ENCODE measurements at places on chromosomes 12 and 14.

DNA sequence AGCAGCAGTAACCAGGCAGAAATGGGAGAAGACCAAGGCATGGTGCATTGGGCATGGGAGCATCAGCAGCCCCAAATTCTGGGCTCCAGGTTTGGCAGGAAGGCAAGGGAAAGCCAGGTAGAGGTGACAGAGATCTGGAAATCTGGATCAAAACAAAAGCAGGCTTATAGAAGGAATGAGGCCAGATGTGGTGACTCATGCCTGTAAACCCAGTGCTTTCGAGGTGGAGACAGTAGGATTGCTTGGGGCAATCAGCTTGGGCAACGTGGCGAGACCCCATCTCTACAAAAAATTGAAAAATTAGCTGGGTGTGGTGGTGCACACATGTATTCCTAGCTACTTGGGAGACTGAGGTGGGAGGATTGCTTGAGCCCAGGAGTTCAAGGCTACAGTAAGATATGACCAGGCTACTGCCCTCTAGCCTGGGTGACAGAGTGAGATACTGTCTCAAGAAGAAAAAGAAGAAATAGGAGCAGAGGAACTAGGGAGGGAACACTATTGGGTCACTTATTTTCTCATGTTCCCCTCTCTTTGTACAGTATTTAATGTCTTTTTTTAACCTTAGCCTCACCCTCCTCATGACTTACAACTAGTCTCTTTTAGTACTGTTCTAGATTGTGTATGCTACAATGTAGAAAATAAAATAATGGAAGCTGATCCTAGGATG lies 25.1 kb downstream of the SLC4A8 start:
- no peak overlapping the region for H3K4me3 ChIP-seq
- DNase-seq, result no peak
- peak overlapping the region; percentile 19 for H3K27ac ChIP-seq
- H3K4me1 ChIP-seq, result no peaks in the 10 kb centered on the region

DNA sequence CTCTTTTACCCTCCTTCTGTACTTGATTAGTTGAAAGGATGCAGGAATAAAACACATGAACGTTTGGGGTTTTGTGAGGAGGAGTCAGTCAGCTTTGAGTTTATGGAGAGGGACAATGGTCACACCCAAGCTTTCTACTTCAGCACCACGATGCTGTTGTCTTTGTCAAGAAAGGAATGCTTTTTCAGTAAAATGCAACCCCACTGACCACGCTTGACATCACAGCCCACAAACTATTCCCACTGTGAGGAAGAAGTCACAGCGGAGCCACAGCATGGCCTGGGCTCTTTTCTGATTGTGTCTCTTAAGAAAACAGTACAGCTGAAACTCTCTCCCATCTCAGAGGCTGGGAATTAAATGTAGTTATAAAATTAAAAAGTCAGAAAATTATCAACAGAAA lies 135.2 kb downstream of the APAF1 start:
- H3K4me1 ChIP-seq, result no peaks in the 10 kb centered on the region
- H3K27ac ChIP-seq, result no peak overlapping the region
- H3K36me3 ChIP-seq, result no peaks in the 10 kb centered on the region
- no peaks in the 10 kb centered on the region for H3K27me3 ChIP-seq
- H3K4me3 ChIP-seq, result no peak overlapping the region
- no peak for DNase-seq

- peaks cover 31% of the 10 kb centered on the region for H3K4me1 ChIP-seq
- DNase-seq, result no peak
- H3K4me3 ChIP-seq, result no peak overlapping the region
- H3K27me3 ChIP-seq, result no peaks in the 10 kb centered on the region
These were observed 151.8 kb downstream of the FOXN3 start for GRCh38 chr14:89265234-89265633.

- H3K4me3 ChIP-seq, result no peak overlapping the region
- H3K27ac ChIP-seq, result no peak overlapping the region
- H3K4me1 ChIP-seq, result no peaks in the 10 kb centered on the region
These were observed 73.8 kb upstream of the RFX4 start for GRCh38 chr12:106508966-106509365.

GRCh38 chr12:131209082-131210070 lies 255.7 kb downstream of the ADGRD1 start:
- H3K27ac ChIP-seq, result no peak overlapping the region
- H3K27me3 ChIP-seq, result no peaks in the 10 kb centered on the region
- no peak for DNase-seq
- no peaks in the 10 kb centered on the region for H3K4me1 ChIP-seq

GRCh38 chr14:87002776-87003175 lies 990.2 kb downstream of the GALC start:
- no peak overlapping the region for H3K4me3 ChIP-seq
- H3K36me3 ChIP-seq, result no peaks in the 10 kb centered on the region
- no peak for DNase-seq
- H3K4me1 ChIP-seq, result no peaks in the 10 kb centered on the region
- H3K27ac ChIP-seq, result no peak overlapping the region

DNA sequence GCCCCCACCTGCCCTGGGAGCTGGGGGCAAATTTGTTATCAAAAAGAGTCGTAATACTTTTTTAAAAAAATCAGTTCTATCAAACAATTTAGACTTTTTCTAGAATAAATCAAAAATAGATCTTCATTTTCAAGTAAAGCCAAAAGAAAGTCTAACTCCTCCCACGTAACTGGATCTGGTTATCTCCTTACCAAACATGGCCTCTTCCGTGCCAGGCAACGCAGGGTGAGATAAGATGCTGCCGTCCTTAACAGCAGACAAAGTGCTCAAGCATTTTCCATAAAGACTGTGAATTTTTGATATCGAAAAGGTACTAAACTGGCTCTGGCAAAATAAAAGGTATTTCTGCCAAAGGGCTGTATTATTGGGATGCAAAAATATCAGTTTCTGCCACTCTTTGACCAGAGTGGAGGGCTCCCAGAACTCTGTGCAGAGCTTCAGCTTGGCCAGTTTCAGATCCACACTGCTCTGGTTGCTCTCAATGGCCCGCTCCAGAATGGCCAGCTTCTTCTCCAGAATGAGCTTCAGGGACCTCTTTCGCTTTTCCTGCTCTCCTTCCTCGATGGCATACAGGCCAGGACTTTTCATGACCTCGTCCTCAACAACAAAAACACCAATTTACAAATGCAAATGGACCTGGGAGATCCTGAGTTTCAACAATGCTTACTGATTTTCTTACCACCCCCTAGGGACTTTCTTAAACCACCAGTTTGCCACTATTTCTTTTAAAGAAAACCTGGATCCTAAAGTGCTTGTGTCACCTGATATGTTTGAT lies 29.0 kb downstream of the NRDE2 start:
- peak overlapping the region; percentile 30 for H3K27ac ChIP-seq
- peaks cover 7% of the 10 kb centered on the region for H3K4me1 ChIP-seq
- no peaks in the 10 kb centered on the region for H3K36me3 ChIP-seq

DNA sequence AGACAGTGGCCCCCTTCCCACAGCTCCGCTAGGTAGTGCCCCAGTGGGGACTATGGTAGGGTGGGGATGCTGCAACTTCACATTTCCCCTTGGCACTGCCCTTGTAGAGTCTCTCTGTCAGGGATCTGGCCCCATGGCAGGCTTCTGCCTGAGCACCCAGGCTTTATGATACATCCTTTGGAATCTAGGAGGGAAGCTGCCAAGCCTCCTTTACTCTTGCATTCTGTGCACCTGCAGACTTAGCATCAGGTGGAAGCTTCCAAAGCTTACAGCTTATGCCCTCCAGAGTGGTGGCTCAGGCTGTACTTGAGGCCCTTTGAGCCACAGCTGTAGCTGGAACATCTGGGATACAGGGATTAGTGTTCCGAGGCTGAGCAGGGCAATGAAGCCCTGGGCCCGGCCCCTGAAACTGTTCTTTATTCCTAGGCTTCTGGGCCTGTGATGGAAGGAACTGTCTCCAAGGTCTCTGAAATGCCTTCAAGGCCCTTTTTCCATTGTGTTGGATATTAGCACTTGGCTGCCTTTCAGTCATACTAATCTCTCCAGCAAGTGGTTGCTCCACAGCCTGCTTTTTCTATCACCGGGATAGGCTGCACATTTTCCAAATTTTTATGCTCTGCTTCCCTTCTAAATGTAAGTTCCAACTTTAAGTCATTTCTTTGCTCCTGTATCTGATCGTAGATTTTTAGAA lies 22.2 kb upstream of the OR6J1 start:
- H3K27ac ChIP-seq, result no peak overlapping the region
- no peak for DNase-seq
- no peak overlapping the region for H3K4me3 ChIP-seq
- no peaks in the 10 kb centered on the region for H3K27me3 ChIP-seq
- no peaks in the 10 kb centered on the region for H3K36me3 ChIP-seq
- no peaks in the 10 kb centered on the region for H3K4me1 ChIP-seq

GRCh38 chr14:56759633-56760032 lies 50.6 kb downstream of the OTX2 start:
- no peak overlapping the region for H3K4me3 ChIP-seq
- no peaks in the 10 kb centered on the region for H3K4me1 ChIP-seq
- H3K36me3 ChIP-seq, result no peaks in the 10 kb centered on the region
- DNase-seq, result no peak

- H3K4me1 ChIP-seq, result no peaks in the 10 kb centered on the region
- no peak overlapping the region for H3K27ac ChIP-seq
- no peaks in the 10 kb centered on the region for H3K36me3 ChIP-seq
- no peak for DNase-seq
- H3K27me3 ChIP-seq, result no peaks in the 10 kb centered on the region
These were observed 53.7 kb downstream of the EFCAB11 start for GRCh38 chr14:89900802-89901201.

DNA sequence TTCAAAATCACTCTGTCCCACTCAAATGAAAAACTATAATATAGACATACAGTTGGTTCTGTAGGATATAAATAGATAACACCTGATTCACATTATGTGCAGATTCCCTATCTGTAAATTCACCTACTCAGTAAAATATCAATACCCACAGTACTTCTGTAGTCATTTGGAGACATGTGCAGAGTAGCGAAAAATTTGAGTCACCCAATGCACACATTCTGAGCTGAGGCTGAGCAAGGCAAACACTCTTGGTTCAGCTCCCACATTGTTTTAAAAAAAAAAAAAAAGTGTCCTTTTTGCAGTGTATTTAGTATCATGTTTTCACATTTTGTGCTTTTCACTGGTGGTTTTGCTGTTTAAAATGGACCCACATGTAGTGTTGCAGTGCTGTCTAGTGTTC lies 27.3 kb upstream of the BBS10 start:
- no peaks in the 10 kb centered on the region for H3K27me3 ChIP-seq
- H3K36me3 ChIP-seq, result no peaks in the 10 kb centered on the region
- no peak overlapping the region for H3K27ac ChIP-seq

GRCh38 chr12:43277651-43278540 lies 274.1 kb downstream of the ADAMTS20 start:
- DNase-seq, result no peak
- no peaks in the 10 kb centered on the region for H3K4me1 ChIP-seq
- no peaks in the 10 kb centered on the region for H3K36me3 ChIP-seq
- H3K4me3 ChIP-seq, result no peak overlapping the region

- no peak overlapping the region for H3K4me3 ChIP-seq
- no peaks in the 10 kb centered on the region for H3K36me3 ChIP-seq
- no peak overlapping the region for H3K27ac ChIP-seq
- DNase-seq, result no peak
These were observed 11.7 kb downstream of the PTHLH start for GRCh38 chr12:27960821-27961220.

DNA sequence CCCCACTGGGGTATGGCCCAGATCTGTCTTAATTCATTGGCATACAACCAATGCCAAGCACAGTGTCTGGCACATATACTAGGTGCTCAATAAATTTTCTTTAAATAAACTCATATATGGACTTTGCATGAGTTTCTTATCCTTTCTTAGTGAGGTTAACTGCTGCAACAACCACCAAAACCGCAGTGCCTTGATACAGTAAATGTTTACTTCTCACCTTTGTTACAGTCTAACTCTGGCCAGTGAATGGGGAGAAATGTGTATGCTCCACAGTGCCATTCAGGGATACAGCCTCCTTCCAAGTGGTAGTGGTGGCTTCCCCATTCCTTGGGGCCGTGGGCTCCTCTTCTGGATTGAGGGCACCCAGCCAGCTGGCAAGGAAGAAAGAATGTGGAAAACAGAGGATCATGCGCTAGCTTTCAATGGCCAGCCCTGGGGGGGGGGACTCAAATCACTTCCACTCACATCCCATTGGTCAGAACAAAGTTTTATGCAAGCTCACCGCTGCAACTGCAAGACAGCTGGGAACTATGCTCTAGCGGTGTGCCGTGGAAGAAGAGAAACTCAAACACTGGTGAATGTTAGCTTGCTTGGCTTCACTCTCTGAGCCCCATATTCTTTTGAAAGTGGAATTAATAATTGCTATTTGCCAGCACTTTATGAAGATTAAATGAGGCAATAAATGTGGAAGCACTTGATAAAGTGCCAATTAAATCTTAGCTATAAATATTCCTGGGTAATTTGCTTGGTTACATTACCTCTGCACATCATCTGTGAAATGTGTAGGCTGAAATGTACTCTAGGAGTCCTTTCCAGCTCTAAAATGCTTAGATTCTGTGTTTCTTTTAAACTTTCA lies 51.0 kb upstream of the SOCS2 start:
- DNase-seq, result no peak
- no peaks in the 10 kb centered on the region for H3K27me3 ChIP-seq
- no peak overlapping the region for H3K27ac ChIP-seq
- no peak overlapping the region for H3K4me3 ChIP-seq

GRCh38 chr12:131441060-131441396 lies 269.9 kb upstream of the SFSWAP start:
- H3K27ac ChIP-seq, result no peak overlapping the region
- H3K4me3 ChIP-seq, result no peak overlapping the region

DNA sequence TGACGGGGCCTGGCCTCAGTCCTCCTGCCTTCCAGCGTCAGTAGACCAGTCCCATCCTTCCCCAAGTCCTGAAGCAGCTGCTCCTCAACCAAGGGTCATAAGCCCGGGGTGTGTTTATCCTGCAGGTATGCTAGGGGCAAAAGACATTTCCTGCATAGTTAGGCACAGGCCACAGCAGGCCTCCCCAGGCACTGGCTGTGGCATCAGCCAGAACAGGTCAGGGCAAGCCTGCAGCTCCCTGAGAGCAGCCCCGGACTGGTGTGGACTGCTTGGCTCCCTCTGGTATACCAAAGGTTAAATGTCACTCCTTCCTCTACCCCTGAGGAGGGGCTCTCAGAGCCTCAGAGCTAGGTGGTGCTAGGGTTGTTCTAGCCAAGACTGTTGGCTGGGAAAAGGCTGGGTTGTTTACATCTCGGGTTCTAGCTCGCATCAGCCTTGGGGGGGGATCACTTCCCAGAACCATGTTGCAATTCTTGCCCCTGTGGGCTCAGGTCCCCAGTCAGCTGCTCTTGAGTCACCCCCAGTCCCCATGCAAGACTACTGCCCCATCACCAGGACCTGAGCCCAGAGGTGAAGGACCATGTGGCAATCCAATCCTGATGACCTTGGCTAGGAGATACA lies 2.9 kb downstream of the MMP14 start:
- peaks cover 10% of the 10 kb centered on the region for H3K4me1 ChIP-seq
- no peaks in the 10 kb centered on the region for H3K36me3 ChIP-seq
- peak; percentile 39 for DNase-seq
- H3K27me3 ChIP-seq, result no peaks in the 10 kb centered on the region
